NCI-H460 (cell line): ENCODE measurements at places on chromosomes 16 and 17. TPM values are rescaled to one million over a fixed set of nuclear protein-coding genes. Genes with fewer than 3 reads are reported as not detected.

KRTAP4-1 gene
- total RNA-seq, result 0.17 TPM in 1 of 2 replicates, not detected in the other

NFAT5 gene
- total RNA-seq, result 6.0 and 7.1 TPM in 2 replicates

DHRS7C gene
- total RNA-seq, result not detected in 2 replicates

RNFT1 gene
- 20.7 and 22.0 TPM in 2 replicates for total RNA-seq

GRN gene
- 138 and 165 TPM in 2 replicates for total RNA-seq

SLC12A4 gene
- total RNA-seq, result 35.8 and 37.2 TPM in 2 replicates

MRM3 gene
- total RNA-seq, result 27.6 and 33.6 TPM in 2 replicates

DNA sequence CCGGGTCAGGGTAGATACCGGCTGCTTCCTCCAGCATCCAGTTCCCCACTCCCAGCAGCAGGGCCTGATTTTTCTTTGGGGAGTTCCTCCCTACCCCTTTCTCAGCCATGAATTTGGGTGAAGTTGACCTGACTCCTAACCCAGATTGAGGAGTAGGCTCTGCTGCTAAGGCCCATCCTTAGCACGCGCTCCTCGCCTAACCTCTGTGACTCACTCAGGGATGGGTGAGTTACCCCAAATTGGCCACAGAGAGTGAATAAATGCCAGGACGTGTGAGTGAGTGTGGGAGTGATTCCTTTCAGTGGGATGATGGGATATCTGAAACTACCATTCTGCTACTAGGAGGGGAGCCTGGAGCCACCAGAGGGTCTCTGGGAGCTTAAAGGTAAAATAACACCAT, 28.9 kb upstream of the ABCC12 start:
- no peak for DNase-seq

DNA sequence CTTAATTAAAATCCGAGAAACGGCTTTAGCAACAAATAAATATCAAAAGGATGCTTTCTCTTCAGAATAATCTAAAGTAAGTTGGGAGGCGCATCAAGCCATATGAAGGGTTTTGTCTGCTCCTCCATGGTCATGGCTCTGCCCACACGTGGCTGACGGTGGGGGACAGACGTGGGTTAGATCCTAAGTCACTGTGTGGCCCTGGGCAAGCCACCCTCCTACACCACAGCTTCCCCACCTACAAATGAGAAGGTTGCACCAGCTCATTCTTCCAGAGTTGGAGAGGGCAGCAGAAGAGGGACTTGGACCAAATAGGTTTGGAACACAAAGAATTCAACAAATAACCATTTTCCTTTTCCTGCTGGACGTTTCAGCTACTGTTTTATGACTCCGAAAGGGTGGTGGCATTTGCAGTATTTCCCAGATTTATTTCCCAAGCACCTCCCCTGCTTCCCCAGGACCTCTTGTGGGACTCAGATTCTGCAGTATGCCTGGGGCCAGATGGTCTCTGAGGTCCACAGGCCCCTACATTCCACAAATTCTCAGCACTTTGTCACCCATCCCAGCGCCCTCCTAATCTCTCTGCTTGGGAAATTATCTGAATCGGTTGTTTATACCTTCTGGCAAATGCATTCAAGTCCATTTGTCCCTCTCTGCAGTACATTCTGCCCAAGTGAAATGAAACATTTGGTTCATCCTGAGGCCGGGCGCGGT, 17.8 kb downstream of the LRRC75A start:
- DNase-seq, result no peak

DNA sequence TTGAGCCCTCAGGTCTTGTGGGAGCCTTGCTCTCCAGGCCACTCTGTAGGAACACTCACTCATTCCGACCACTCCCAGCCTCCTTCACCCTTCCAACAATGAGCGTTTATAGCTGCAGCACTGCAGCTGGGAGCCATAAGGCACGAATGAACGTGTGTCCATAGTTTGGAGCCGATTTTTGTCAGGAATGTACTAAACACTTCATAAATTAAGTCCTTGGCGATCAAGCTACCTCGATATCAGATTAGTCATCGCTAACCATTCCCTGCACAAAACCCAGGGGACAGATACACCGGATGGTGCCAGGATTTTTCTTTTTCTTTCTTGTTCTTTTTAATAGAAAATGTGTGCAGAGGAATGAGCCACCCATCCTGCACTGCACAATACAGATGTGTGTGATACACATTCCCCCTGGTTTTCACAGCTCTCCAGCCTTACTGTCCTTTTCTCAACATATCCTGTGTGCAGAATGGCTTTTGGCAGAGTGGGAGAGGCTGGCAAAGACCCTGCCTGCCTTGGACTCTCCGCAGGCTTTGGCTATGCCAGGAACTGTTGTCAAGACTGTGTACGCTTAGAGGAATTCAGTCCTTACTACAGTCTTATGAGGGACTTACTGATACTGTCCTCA, 68.4 kb upstream of the ELAC2 start:
- DNase-seq, result no peak

DNA sequence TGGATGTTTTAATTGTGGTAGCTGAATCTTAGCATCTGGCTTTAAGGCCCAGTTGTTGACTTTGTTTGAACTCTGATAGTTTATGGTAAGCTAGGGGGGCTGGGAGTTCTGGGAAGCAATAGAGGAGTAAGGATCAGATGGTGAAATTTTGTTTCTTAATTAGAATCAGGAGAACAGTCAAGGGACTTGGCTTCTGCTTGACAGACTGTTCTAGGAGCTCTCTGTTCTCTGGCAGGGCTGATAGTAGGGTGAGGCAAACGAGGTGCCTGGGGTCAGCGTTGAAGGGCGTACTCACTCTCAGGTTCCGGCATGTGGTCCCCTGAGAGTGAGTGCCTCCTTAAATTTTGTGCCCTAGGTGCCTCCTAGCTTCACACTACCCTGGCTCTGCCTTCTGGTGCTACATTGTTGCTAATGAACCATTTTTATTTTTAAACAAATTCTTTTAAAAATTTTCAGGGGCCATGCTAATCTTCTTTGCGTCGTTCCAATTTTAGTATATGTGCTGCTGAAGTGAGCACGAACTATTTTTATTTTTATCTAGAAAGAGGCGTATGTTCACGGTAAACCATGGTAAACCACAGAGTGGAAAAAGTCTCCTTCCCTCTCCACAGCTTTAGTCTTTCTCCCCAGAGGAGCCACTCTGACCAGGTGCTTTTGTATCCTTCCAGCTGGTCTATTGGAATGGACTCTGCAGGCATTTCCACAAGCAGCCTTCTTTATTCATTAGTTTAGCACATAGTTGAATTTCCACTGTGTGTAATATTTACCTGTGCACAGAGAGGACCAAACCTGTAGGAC, 19.7 kb downstream of the SLC7A6 start:
- DNase-seq, result no peak

- DNase-seq, result peak; percentile 30
Observed at GRCh38 chr16:48492133-48492532, 106.9 kb upstream of the SIAH1 start.

DNA sequence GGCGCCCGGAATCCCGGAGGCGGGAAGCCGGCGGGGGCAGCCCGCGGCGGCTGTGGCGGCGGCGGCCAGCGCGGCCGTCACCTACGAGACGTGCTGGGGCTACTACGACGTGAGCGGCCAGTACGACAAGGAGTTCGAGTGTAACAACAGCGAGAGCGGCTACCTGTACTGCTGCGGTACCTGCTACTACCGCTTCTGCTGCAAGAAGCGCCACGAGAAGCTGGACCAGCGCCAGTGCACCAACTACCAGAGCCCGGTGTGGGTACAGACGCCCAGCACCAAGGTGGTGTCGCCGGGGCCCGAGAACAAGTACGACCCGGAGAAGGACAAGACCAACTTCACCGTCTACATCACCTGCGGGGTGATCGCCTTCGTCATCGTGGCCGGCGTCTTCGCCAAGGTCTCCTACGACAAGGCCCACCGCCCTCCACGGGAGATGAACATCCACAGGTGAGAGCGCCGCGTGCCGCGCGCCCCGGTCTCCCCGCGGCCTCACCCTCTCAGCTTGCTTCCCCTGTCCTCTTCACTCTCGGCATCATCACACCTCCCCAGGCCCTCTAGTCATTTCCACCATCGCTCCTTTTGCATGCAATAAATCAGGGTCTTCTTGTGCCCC, 706 bp downstream of the SHISA6 start:
- DNase-seq, result no peak

GRCh38 chr16:67939507-67940445, 3.1 kb upstream of the PSMB10 start:
- DNase-seq, result no peak

- DNase-seq, result no peak
Observed at GRCh38 chr17:1197379-1197778, 17.6 kb upstream of the ABR start.

- DNase-seq, result no peak
Observed at GRCh38 chr17:59093145-59093701, 13.5 kb downstream of the TRIM37 start.

DNA sequence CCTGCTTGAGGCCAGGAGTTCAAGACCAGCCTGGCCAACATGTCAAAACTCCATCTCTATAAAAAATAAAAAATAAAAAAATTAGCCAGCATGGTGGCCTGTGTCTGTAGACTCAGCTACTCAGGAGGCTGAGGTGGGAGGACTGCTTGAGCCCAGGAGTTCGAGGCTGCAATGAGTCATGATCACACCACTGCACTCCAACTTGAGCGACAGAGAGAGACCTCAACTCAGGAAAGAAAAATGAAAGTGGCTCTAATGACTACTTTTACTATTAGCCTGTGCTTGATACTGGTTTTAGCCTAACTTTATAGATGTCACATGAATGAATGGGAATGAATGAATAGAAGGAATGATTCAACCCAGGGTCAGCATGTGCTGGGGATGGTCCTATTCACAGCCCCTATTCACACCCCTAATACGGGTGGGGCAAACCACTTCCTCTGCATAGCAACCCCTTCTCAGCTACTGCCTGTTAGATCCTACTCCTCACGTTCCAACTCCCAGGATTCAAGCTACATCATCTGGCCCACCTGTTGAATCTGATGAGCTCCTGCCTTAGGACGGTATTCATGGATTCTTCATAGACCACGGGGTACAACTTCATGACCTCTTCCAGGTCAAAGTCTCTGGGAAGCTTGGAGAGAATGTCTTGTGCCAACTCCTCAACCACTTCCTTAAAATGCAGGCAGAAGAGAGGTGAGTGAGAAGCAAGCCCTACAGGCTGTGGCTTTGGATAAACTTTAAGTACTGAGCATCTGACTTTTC, 40.5 kb downstream of the LYRM1 start:
- DNase-seq, result no peak

DNA sequence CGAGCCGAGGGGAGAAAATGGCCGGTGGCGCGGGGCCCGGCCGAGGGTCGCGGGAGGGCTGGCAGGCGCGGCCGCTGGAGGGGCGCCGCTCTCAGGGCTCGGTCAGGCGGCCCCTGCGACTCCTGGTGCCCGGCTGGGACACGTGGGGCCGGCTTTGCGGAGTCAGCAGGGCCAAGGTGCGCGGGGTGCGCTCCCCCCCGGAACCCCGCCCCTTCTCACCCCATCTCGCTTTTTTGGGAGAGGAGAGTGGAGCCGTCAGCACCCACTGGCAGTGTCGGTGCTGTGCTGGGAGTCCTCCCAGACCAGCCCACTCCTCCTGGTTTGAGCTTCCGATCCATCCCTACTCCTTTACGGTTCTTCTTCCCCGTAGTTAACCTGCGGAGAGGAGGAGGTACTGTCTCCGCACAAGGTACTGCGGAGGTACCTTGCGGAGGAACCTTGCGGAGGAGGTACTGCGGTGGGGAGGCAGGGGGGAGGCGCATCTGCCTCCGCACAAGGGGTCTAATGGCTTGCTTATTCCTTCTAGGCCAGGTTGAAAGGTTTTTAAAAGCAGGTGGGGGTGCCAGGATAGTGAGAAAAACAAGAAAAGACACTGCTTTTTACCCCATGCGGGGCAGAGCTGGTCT, 19.1 kb upstream of the CBX8 start:
- no peak for DNase-seq

GRCh38 chr17:73101031-73101430, 8.5 kb upstream of the SLC39A11 start:
- no peak for DNase-seq

- DNase-seq, result no peak
Observed at GRCh38 chr16:85673529-85674417, 15.0 kb downstream of the GINS2 start.

DNA sequence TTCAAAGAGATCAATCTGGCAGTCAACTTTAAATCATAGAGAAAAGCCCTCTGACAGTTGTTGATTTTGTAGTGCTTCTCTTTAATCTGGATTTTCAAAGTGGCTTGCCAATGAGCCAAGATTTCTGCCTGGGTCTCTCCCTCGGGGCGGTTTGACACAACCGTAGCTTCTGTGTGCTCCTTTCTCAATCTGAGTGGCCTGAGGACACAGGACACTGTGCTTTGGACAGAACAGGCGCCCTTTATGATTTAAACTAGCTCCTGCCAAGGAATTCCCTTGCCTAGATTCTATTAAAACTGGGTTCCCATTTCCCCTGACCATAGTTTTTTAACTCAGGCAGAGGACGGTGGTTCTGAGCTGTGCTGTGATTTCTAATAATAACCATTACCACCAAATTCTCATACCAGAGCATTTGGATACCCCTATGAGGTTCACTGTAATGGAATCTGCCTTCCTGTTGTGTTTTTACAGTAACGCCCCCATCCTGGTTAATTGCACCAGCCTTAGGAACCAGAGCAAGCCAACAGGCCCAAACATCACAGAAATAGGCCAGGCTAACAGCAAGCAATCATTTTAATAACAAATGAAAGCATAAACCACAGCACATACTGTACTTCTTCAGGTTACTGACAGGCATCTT, 4.0 kb downstream of the ZFHX3 start:
- no peak for DNase-seq

GRCh38 chr17:74280093-74280513, 6.1 kb downstream of the DNAI2 start:
- no peak for DNase-seq

DNA sequence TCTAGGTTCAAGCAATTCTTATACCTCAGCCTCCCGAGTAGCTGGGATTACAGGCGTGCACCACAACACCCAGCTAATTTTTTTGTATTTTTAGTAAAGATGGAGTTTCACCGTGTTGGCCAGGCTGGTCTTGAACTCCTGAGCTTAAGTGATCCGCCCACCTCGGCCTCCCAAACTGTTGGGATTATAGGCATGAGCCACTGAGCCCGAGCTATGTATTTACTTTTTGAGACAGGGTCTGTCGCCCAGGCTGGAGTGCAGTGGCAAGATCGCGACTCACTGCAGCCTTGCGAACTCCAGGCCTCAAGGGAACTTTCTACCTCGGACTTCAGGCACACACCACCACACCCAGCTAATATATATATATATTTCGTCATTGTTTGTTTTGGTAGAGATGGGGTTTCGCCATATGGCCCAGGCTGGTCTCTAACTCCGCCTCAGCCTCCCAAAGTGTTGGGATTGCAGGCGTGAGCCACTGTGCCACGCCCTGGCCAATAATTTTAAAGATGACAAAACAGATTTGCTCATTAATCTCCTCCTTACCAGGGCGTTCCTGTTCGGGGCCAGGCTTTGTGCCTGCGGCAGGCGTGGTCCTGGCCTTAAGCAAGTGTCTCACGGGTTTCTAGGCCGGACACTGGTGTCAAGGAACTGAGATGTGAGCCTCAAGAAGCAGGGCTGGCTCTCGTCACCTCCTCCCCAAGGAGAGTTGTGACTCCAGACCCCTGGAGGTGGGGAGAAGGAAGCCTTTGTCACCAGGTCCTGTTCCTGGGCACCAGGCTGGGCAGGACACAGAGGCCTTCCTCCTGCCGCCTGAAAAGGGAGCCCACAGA, 4.3 kb upstream of the NPW start:
- peak; percentile 96 for DNase-seq
